ENCODE measurements at places on chromosomes 16 and 17. TPM values are rescaled to one million over a fixed set of nuclear protein-coding genes. Genes with fewer than 3 reads are reported as not detected.

Gene CSH1
- not detected for total RNA-seq

Gene ACLY
- 108 TPM for total RNA-seq

Gene ACE
- total RNA-seq: 2.5 TPM

Gene PIMREG
- total RNA-seq: 10.6 TPM

Gene NPIPB6
- not detected for total RNA-seq

Gene CDRT15
- not detected for total RNA-seq

DNA sequence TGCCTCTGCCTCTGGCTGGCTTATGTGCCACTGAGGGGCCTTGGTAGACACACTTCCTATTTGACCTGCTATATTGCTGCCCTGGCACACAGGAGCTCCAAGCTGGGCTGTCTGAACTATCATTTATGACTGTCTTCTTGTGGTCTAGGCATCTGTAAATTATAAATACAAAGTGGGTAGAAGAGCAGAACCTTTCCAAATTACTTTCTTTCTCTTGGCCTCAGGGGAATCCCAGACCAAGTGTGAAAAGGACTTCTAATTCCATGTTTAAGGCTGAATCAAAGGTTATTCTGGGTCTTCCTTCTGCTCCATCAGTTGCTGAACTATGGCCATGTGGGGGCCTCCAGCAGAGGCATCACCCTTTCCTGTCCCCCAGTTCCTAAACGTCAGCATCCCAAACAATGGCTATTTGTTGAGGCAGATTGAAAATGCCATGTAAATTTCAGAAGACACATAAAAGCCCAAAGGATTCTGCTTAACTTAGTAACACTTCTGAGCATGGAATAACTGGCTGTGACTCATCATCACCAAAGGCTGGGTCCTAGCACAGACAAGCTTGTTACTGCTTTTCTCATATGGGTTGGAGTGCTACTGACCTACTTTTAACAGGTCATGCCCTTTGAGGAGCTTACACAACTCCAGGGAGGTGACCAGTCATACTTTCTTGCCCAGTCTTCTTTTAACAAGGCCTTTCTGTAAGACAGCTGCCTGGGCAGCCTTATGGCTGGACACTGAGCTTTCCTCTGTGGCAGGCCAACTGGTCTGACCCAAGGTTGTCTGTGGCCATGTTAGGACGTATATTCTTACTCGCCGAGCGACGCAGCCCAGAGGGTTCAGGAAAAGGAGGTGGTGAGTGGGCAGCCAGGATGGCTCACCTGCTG lies 154.8 kb downstream of the VPS53 start:
- DNase-seq: peak; percentile 90

GRCh38 chr16:15899538-15900100 lies 11.2 kb upstream of the CEP20 start:
- peak; percentile 98 for DNase-seq

DNA sequence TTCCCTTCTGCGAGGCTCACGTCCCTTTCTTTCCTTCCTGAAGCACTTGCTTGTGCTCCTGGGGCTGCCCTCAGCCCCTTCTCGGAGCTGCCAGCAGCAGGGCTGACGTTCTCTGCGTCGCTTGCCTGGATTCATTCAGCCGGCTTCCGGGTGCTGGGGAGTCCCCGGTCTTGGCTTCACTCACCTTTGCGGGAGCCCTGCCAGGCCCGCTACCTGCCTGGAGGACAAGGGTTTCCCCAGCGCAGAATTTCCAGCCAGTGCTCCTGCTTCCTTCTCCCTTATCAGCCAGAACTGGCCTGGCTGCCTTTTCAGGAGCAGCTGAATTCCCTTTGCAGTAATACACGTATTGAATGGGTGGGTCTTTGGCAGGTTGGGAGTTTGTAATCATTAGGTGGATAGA lies 22.1 kb upstream of the IL17C start:
- DNase-seq: no peak

GRCh38 chr16:2530629-2531318 lies 434 bp downstream of the CEMP1 start:
- no peak for DNase-seq

DNA sequence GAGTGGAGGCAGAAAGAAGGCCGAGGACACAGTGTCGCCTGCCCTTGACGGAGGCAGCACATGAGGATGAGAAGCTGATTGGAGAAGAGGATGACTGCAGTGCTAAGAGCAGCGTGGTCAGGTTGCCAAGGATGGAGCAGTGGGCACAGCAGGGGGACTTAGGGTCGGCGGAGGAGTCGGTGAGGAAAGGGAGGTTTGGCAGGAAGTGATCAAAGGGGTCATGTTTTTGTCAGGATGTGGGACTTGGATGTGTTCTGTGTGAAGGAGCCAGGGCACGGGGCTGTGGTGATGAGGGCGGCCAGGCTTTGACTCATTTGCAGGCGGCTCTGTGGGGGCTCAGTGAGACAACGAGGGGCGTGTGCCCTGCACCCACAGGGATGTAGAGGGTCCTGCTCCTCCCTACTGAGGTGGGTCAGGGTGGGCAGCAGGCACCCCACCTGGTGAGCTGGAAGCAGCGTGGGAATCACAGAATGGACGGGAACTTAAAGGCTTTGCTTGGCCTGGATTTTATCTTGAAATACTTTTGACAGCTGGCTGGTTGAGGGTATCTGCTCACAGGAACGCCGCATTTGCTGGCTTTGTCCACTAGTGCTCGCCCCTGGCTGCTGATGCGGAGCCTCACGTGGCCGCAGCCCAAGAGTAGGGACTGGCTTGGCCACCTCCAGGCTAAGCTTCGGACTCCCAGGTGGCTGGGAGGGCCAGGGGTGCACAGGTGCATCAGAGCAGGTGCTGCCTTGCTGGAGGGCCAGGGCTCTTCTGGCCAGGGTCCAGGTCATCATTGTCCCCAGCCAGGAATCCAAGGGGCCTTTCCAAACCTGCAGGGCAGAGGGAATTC lies 6.0 kb downstream of the MPG start:
- peak; percentile 33 for DNase-seq

GRCh38 chr16:9054460-9054859 lies 37.0 kb upstream of the HAPSTR1 start:
- peak; percentile 59 for DNase-seq

DNA sequence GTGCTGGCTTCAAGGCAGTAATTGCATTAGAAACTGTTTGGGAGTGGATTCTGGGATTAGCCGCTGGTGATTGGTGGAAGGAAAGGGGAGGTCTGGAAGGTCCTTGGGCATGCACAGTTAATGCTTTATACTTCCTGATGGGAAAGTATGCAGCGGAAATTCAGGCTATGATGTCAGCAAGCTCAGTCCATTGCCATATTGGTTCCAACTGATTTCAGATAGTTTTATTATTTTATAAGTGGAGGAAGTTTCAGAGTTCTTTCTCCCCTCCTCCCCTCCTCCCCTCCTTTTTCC lies 8.1 kb upstream of the CMTR2 start:
- DNase-seq: no peak

GRCh38 chr17:21258593-21258992 lies 5.4 kb upstream of the NATD1 start:
- DNase-seq: no peak

- peak; percentile 7 for DNase-seq
Observed at GRCh38 chr17:29504711-29505110, 62.1 kb downstream of the ABHD15 start.

DNA sequence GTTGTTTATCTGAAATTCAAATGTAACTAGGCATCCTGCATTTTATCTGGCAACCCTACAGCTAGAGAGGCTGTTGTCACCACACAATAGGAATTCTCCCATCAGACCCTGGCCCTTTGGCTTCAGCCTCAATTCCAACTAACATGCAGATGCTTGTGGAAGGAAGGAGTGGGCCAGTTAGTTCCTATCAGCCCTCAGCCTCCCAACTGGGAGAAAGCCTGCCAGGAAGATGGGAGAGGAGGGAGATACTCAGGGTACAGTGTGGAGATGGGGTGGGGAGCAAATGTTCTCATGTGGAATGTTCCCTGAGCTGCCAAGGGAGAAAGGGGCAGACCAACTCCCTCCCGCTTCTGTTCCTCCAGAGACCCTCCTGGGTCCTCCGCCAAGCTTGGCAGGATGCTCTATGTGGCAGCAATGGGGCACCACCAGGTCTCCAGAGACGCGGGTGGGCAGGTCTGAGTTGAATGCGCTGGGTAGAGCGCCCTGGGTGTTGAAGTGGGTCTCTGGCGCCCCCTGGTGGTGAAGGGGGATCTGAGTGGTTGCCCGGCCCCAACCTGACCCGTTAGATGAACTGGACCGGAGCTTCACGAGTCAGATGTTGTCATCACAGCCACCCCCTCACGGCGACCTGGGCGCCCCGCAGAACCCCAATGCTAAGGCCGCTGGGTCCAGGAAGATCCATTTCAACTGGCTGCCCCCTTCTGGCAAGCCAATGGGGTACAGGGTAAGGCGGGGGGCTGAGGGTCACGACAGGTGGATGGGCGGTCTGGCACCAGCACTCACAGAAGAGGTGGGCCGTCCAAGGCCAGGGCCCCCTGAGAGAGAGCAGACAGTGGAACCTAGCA lies 15.2 kb downstream of the GALK1 start:
- peak; percentile 60 for DNase-seq

DNA sequence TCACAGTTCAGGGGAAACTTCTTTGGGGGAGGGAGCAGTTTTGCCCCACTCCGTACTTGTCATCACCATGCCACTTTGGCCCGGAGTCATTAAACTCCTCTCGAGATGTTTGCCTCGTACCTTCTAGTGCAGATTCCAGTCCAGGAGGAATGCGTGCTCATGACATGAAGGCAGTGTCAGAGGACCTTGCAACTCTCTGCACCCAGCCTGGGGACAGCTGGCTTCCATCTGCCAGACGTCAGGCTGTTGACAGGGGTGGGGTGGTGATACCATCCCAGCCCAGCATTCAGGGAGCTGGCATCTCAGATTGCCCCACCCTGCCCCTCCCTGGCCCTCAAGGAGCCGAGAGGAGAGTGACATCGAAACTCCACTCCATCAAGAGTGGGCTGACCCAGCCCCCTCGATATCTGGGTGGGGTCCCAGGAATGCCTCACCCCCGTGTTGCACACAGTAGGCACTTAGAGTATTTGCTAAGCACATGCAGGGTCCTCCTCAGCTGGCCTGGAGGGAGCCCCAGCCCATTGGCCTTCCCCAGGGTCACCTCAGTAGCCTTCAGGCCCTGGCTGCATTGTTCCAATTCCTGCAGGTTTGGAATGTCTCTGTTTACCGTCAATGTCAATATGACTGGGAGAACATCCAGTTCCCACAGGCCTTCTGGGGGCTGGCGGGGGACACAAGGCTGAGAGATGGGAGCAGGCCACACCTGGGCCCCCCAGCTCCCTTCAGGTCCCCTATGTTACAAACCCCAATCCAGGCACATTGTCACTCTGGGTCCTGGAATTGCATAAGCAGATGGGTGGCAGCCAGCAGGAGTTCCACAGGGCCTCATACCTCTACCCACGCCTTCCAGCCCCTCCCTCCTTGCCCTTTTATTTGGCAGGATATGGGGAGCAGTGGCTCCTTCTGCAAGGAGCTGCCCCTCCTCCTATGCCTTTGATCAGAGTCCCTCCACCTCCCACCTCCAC lies 21.3 kb upstream of the EMP2 start:
- DNase-seq: no peak

DNA sequence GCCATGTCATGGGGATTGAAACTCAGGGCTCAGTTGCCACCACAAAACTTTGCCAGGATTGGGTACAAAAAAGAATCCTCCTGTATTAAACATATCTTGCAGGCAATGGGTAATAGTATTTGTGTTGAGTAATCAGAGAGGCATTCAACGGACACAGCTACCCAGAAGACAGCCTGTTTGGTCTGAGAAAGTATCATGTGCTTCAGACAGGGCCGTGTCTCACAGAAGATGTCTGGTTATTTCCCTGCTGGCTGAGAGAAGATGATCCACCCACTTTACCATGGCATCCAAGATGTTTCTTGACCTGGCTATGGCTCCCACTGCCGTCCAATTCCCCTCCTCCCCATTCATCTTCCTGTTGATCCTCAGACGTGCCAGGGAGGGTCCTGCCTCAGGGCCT lies 304.3 kb upstream of the XYLT1 start:
- DNase-seq: peak; percentile 41

GRCh38 chr16:15652293-15653001 lies 2.4 kb downstream of the NDE1 start:
- peak; percentile 41 for DNase-seq

GRCh38 chr16:69924777-69925191 lies 26.4 kb upstream of the CLEC18A start:
- DNase-seq: peak; percentile 70

GRCh38 chr17:74646231-74646630 lies 22.7 kb upstream of the CD300E start:
- peak; percentile 4 for DNase-seq

- no peak for DNase-seq
Observed at GRCh38 chr17:73799781-73800627, 155.8 kb upstream of the SDK2 start.

DNA sequence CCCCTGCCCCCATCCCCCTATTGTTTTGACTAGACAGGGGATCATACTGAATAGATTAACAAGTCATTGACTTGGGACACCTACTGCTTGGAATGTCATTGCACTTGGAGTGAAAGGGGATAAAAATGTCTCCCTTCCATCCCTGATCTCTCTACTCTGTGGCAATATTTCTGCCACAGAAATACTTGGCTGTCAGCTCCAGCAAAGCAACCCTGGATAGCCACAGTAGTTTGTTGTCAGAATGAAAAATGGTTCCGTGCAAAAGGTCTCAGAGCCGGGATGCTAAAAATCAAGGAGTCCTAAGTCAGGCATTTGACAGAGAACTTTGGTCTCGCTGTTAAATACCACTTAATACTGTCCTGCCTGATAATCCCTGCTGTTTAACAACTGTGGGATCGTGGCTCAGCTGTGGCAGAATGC lies 722.0 kb upstream of the SOX9 start:
- peak; percentile 35 for DNase-seq

DNA sequence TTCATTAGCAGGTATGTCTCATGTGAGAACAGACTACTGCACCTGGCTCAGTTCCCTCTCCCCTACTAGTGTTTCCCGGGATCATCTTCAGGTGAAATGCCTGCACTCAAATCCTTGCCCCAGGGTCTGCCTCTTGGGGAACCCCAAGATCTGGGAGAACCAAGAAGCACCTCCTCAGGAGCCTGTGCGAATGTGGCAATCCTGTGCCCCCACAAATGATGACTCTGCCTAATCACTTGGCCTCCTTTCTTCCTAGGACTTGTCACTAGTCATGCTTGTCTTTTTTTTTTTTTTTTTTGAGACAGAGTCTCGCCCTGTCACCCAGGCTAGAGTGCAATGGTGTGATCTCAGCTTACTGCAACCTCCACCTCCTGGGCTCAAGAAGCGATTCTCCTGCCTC lies 21.7 kb downstream of the ADAD2 start:
- DNase-seq: no peak

DNA sequence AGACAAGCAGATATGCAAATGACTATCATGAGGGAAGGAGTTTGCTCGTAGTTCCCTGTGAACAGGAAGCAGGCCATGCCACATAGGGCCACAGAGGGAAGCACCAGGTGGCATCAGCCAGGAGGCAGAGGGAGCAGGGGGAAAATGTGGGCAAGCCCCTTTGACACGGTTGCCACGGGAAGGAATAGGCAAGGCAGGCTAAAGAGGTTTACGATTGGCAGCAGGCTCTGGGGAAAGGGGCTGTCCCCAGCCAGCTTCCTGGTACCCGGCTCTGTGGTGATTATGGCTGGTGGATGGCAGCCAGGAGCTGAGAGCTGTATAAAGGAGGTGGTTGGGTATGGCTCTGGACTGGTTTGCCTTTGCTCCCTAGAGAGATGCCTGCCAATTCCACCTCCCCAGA lies 848 bp downstream of the CES3 start:
- DNase-seq: no peak
